ENCODE measurements at places on chromosomes 12 and 14.

GRCh38 chr12:89245090-89245489, 107.2 kb downstream of the DUSP6 start:
- DNase-seq: no peak

DNA sequence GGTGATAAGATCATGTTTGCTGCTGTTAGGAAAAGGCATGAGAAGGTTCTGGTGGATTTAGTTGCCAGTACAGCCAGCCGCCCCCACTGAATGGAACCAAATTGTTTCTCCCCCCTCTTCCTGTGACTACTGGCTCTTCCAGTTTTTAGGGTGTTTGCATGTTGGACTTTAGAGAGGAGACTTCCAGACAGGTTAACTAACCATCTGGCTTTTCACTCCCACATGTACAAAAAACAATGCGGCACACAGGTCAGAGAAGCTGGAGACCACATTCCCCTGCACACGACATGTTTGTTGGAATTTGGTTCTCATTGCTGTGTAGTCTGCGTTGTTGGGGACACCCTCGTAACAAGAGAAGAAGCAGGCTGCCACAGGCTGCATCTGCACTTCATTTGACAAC, 103.9 kb upstream of the TMEM132C start:
- DNase-seq: no peak

DNA sequence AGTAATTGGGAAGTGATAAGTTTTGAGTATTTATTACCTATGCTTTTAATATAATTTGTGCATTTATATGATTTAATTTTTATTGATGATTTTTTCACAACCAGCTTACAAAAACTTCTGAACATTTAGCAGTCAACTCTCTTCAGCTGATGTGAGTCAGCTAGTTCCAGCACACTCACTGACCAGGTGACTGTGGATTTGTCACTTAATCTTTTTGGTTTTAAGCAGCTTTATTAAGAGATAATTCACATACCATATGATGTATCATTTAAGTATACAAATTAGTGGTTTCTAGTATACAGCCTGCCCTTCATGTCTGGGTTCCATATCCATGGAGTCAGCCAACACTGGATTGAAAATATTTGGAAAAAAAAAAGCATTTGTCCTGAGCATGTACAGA, 103.5 kb downstream of the SYNE2 start:
- no peak for DNase-seq

- no peak for DNase-seq
Observed at GRCh38 chr12:95131589-95132340, 58.3 kb upstream of the NR2C1 start.

DNA sequence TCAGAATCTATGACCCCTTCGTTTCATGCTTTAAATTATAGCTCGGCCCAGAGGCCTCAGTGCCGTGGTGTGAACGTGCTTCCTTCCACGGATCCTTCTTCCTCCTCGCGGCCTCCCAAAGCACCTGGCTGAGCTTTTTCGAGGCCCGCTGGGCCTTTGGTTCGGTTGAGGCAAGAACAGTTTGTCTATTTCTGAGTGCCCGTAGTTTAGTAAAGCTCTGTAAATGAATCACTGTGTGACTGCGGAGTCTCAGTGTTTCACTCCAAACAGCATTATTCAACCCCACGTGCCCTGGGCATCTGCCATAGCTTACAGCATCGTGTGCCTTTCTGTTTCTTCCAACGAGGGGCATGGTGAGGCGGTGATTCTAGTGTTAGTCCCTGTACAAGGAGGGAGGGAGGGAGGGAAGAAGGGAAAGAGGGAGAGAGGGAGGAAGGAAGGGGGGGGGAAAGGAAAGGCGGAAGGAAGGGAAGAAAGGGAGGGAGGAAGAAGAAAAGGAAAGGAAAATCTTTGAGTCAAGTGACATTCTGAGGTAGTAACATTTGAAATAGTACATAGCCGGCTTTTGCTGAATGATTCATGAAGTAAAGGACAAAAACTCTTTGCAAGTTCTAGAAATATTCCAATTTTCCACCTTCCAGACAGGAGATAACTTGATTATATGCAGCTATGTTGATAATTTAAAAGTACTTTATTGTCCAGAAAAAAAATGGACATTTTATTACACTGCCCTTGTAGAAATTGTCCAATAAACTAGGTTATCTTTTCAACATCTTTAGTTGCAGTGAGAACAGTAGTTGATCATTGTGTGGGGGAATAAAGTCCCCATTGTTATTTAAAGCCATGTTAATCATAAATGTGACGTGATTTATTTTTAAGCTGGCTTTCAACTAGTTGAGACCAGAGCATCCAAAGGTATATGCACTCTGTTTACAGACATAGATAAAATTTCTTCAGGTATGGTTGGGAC, 1.2 kb upstream of the TRIM9 start:
- DNase-seq: no peak

- DNase-seq: no peak
Observed at GRCh38 chr12:94648578-94648977, 1.8 kb downstream of the TMCC3 start.

DNA sequence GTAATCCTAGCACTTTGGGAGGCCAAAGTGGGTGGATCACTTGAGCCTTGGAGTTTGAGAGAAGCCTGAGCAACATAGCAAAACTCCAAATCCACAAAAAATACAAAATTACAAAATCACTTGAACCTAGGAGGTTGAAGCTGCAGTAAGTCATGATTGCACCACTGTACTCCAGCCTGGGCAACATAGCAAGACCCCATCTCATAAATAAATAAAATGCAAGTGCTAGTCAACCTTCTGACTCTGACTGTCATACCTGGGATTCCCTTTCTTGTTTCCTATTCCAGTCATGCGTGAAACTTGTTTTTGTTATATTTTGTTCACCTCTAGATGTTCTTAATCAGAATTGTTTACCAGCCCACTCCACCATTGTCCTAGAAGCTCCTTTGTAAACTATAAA, 31.4 kb downstream of the ABCD4 start:
- DNase-seq: no peak

Measured in 8988T (cell line).